ENCODE measurements at places on chromosomes 16 and 17.

DNA sequence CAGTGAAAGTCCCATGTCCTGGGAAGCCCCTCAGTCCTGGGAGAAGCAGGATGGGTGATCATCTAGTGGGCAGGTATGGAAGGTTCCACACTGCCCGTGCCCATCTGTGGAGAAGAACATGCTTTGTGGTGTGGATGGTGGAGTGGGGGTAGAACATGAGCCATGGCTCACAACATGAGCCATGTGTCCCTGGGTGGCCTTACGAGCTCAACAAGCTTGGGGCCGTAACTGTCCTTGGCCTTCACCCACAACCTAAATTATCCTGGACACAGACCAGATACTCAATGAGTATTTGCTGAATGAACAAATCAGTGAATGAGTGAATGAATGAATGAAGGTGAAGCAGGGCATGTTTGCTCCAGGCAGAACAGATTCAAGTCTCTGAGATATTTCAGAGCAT, 13.5 kb downstream of the SOX8 start:
- DNase-seq, result peak; percentile 59

DNA sequence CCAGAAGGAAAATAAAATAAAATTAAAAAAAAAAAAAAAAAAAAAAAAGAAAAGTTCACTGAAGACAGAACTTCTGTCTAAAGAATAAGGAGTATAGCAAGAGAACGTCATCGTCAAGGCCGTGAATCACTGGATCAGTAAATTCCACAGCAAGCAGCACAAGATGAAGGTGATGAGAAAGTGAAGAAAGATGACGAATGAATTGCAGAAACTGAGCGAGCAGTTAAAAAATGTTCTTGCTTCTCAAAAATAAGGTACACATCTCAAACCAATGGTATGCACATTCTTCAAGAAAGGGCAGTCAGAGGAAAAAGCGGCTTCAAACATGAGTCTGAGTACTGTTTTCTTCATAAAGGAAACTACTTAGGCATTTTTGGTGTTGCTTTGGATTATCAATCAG, 104.7 kb downstream of the SMG6 start:
- DNase-seq, result peak; percentile 78

- DNase-seq, result no peak
These were observed 6.1 kb upstream of the WFIKKN2 start for GRCh38 chr17:50829332-50829731.

DNA sequence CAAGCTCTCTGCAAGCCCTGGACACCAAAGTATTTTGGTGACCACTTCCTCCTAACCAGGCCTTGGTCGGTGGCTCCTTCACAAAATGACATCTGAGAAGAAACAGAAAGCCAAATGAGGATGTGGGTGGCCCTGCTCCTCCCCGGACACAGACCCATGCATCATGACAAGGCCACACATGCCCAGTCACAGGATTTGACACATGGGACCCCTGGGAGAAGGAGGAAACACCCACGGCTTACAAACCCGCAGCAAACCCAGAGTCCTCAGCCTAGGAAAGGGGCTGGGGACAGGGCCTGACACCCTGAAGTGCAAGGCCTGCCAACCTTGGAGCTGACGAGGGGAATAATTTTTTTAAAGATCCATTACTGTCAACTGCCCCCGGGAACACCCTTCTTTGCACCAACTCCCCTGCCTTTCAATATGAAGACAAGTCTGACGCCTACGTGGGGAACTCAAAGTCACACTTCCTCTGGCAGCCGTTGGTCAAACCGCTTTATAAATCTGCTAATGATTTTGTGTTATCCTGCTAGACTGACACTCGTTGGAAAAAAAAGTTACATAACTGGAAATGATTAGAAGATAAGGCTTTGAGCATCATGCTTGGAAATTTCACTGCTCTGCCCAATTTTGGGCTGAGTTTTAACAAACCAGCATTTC, 41.3 kb downstream of the GAS7 start:
- no peak for DNase-seq

DNA sequence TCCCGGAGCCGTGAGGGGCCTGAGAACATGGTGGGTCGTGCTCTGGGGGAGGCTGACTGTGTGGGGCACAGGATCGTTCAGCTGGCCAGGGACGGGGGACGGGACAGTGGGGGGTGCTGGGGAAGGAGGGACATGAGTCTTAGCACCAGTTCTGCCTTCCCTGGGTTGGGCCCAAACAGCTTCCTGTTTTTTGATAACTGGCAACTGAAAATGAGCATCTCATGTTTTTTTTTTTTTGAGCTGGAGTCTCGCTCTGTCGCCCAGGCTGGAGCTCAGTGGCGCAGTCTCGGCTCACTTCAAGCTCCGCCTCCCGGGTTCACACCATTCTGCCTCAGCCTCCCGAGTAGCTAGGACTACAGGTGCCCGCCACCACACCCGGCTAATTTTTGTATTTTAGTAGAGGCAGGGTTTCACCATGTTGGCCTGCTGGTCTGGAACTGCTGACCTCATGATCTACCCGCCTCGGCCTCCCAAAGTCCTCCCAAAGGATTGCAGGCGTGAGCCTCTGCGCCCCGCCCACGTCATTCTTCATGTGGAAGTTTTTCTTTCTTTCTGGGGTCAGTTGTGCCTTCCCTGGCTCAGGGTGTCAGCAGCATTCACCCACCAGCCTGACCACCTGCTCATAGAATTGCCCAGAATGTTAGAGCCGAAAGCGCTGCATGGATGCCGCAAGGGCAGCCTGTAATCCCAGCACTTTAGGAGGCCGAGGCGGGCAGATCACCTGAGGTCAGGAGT, 6.4 kb downstream of the ASPSCR1 start:
- DNase-seq, result no peak

- no peak for DNase-seq
These were observed 14.2 kb upstream of the TBX21 start for GRCh38 chr17:47718634-47719405.

DNA sequence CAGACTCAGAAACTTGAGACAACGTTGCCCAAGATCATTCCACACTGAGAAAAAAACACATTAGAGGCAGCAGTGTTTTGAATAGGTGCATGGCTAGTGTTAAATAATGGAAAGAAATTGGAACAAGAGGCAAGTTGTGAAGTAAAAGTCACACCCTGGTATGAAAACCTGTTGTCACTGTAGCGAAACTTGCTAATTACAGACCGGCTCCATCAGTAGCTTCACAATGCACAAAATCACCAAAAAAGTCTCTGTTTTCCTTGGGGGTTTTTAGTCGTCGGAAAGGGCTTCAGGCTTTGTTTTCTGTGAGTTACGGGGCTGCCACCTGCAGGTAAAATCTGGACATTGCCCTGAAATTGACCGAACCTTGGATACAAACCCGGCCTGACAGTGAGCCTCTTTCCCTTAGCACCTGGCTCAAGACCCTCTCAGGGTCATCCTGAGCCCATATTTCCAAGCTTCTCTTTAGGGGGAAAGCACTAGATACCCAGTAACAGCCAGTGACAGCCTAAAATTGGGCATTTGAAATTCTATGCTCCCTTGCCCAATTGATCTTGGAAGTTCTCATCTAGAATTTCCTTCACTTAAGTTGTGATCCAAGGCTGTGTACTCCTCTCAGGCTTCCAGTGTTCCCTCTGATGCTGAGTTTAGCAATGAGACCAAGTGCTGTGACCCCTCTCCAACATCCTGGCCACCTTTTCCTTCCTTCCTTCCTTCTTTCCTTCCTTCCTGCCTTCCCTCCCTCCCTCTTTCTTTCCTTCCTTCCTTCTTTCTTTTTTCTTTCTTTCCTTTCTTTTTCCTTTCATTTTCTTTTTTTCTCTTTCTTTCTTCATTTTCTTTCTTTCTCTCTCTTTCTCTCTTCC, 7.2 kb upstream of the GRB2 start:
- peak; percentile 81 for DNase-seq

GRCh38 chr16:85610059-85610445, 3.1 kb upstream of the GSE1 start:
- no peak for DNase-seq

DNA sequence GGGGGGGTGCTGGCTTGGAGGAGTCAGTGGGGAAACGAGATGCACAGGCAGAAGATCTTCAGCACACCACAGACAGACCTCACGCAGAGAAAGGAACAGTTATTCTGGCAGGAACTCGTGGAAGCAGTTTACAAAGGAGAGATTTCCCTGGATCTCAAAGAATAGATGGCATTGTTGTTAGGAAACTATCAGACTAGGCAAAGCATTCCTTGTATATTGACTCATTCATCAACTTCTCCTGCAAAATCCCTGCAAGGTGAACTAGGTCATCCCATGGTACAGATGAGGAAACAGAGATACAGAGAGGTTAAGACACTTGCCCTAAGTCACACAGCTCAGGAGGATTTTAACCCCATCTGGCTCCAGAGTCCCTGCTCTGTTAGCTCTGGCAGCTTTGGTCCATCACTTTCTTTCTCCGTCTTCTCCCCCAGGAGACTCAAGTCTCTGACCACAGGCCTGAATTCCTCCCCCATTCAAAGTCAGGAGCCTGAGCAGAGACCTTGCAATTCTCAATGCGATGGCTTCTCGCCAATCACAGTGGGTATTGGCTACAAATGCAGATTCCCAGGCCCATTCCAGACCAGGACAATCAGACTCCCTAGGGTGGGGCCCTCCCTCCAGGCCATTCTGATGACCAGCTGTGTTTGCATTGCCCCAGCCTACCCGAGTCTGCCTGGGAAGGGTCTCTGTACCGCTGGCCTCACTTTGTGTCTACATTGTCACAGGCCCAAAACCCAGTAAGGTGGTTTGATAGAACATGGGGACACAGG, 56.4 kb downstream of the LITAF start:
- peak; percentile 42 for DNase-seq

- no peak for DNase-seq
These were observed at the start of gene ZNF750 for GRCh38 chr17:82839617-82840292. TSS of gene ZNF750 (minus strand) at chr17:82840022. CDS start at chr17:82832454, 7,568 bp downstream.

DNA sequence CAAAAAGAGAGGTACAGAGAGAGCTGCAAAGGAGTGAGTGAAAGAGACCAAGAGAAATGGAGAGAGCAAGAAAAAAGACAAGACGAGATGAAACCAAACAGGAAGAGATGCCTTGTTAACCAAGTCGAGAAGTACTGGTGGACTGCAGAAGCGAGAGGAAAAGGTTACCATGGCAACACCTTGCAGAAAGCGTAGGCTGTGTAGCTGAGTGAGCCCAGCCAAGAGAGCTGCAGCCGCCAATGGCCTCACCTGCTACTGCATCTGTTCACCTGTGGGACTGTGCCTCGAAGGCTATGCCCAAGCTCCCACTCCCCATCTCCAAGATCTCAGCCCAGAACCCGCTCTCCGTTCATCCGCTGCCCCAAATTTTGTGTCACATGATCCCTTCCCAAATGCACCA, 161.3 kb downstream of the SLC39A11 start:
- no peak for DNase-seq
